ENCODE measurements at places on chromosomes 3 and 15.

GRCh38 chr3:169659096-169659819, 4.3 kb downstream of the MECOM start:
- no peak for DNase-seq

DNA sequence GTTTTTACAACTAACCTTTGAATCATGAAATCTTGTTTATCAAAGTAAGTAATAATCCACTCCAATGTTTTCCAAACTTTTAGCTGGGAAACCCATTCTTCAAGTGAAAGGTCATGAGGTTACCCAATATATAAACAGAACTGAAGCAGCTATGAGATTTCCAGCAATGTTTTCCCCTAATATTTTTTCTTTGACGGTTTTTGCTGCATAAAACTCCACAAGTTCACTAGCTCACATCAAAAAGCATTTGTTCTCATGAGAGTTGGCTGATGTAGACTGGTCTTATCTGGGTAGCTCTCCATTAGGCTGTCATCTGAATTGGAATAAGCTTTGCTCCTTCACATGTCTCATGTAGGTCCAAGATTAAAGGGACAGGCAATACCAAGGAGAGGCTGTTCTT, 241.2 kb upstream of the LRRC3B start:
- no peak for DNase-seq

DNA sequence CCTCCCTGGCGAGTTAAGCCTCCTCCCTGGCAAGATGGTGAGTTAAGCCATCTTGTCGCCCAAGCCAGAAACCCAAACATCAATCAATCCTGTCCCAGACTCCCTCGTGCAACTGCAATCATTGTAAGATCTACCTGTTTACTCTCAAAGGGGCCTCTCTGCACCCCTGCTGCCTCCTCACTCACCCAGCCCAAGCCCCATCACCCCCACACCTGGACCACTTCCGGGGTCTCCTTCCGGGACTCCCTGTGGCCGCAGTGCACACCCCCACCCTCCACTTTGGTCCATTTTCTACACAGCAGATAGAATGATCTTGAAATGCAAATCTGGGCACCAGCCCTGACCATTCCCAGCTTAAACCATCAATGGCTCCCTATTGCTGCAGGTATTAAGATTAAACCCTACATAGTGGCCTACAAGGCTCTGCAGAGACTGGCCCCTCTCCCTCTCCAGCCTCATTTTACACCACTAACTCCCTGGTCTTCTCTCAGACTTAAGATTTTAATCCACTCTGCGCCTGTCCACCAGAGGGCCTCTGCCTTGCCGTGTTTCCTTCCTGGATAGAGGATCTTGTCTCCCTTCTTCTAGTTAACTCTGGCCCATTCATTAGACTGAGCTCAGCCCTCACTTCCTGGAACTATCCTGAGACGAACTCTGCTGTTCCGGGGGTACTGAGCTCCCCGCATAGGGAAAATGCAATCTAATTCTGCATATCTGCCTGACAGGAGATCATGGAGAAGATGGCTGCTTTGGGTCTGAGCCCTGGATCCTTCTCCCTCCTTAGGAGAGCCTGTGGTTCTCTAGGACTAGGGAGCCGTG, 41.9 kb upstream of the SLC6A1 start:
- DNase-seq: no peak

GRCh38 chr3:128415773-128416577, 50.7 kb downstream of the DNAJB8 start:
- no peak for DNase-seq

GRCh38 chr3:30948426-30948825, 54.0 kb upstream of the GADL1 start:
- no peak for DNase-seq
